ENCODE measurements at places on chromosomes 5 and 9. TPM values are rescaled to one million over a fixed set of nuclear protein-coding genes. Genes with fewer than 3 reads are reported as not detected.

- no peak overlapping the region for H3K27ac ChIP-seq
- DNase-seq = no peak
- no peaks in the 10 kb centered on the region for H3K4me1 ChIP-seq
- no peak overlapping the region for H3K4me3 ChIP-seq
These were observed 680.6 kb downstream of the SEMA5A start for GRCh38 chr5:8865266-8865665.

- H3K4me3 ChIP-seq = no peak overlapping the region
- no peak for DNase-seq
- H3K27me3 ChIP-seq = no peaks in the 10 kb centered on the region
- H3K4me1 ChIP-seq = no peaks in the 10 kb centered on the region
- no peak overlapping the region for H3K27ac ChIP-seq
- no peaks in the 10 kb centered on the region for H3K36me3 ChIP-seq
These were observed 579.3 kb downstream of the TLR4 start for GRCh38 chr9:118283488-118283887.

DNA sequence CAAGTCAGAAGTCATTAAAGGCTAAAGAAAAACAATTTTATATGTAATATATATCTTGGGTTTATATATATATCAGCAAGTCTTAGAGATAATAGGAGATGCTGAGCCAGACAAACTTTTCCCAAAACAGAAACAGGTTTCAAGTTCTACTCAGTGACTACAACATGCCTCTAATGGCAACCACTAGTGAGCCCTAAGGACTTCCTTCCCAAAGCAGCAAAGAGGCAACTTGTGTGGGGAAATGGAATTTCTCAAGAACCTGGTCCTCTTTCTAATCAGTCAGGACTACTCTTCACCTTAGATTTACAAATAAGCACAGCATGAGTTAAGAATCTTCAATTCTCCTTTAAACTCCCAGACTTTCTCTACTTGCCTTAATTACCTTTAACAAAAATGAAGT lies 17.6 kb downstream of the RNF38 start:
- no peak overlapping the region for H3K27ac ChIP-seq
- H3K4me1 ChIP-seq = peaks cover 2% of the 10 kb centered on the region
- no peaks in the 10 kb centered on the region for H3K36me3 ChIP-seq
- no peak overlapping the region for H3K4me3 ChIP-seq
- no peaks in the 10 kb centered on the region for H3K27me3 ChIP-seq
- no peak for DNase-seq

GRCh38 chr5:128637031-128637430 lies 99.0 kb upstream of the FBN2 start:
- no peaks in the 10 kb centered on the region for H3K4me1 ChIP-seq
- no peak overlapping the region for H3K4me3 ChIP-seq
- H3K27me3 ChIP-seq = no peaks in the 10 kb centered on the region

- H3K36me3 ChIP-seq = no peaks in the 10 kb centered on the region
- no peaks in the 10 kb centered on the region for H3K27me3 ChIP-seq
- H3K27ac ChIP-seq = no peak overlapping the region
- no peak for DNase-seq
- peaks cover 4% of the 10 kb centered on the region for H3K4me1 ChIP-seq
These were observed 452.0 kb upstream of the ZNF608 start for GRCh38 chr5:125198270-125198974.

- H3K36me3 ChIP-seq = no peaks in the 10 kb centered on the region
- no peak overlapping the region for H3K4me3 ChIP-seq
- no peaks in the 10 kb centered on the region for H3K4me1 ChIP-seq
- no peaks in the 10 kb centered on the region for H3K27me3 ChIP-seq
- H3K27ac ChIP-seq = no peak overlapping the region
These were observed 1171.2 kb downstream of the CDH12 start for GRCh38 chr5:21681911-21682310.

- no peaks in the 10 kb centered on the region for H3K36me3 ChIP-seq
- no peak for DNase-seq
- no peak overlapping the region for H3K4me3 ChIP-seq
- no peaks in the 10 kb centered on the region for H3K4me1 ChIP-seq
- H3K27me3 ChIP-seq = no peaks in the 10 kb centered on the region
These were observed 77.4 kb downstream of the MSX2 start for GRCh38 chr5:174801798-174802197.

GRCh38 chr5:132070460-132071337 lies 2.9 kb upstream of the CSF2 start:
- H3K36me3 ChIP-seq = no peaks in the 10 kb centered on the region
- no peak for DNase-seq
- no peak overlapping the region for H3K27ac ChIP-seq
- no peaks in the 10 kb centered on the region for H3K27me3 ChIP-seq
- no peak overlapping the region for H3K4me3 ChIP-seq
- no peaks in the 10 kb centered on the region for H3K4me1 ChIP-seq

GRCh38 chr9:93234600-93234999 lies 50.7 kb downstream of the WNK2 start:
- no peak overlapping the region for H3K27ac ChIP-seq
- no peak for DNase-seq
- no peaks in the 10 kb centered on the region for H3K27me3 ChIP-seq
- H3K36me3 ChIP-seq = peaks cover 5% of the 10 kb centered on the region
- H3K4me1 ChIP-seq = no peaks in the 10 kb centered on the region

DNA sequence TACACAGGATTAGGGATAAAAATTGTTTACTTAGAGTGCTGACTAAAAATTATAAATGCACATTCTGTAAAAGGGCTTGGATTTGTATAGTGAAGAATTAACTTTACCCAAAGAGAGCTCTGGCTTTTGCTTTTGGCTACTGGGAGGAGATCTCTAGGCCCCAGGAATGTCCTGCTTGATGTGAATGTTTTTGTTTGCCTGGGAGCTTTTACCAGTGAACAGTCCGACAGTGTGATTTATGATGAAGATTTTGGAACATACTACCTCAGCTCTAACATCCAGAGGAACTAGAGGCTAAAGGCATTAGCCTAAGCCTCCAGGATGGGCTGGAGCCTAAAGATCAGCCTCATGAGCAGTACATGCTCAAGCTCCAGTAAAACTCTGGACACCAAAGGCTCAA lies 103.7 kb upstream of the RFX3 start:
- no peak overlapping the region for H3K4me3 ChIP-seq
- no peak for DNase-seq
- H3K27me3 ChIP-seq = no peaks in the 10 kb centered on the region
- H3K4me1 ChIP-seq = no peaks in the 10 kb centered on the region
- no peak overlapping the region for H3K27ac ChIP-seq
- H3K36me3 ChIP-seq = no peaks in the 10 kb centered on the region

DNA sequence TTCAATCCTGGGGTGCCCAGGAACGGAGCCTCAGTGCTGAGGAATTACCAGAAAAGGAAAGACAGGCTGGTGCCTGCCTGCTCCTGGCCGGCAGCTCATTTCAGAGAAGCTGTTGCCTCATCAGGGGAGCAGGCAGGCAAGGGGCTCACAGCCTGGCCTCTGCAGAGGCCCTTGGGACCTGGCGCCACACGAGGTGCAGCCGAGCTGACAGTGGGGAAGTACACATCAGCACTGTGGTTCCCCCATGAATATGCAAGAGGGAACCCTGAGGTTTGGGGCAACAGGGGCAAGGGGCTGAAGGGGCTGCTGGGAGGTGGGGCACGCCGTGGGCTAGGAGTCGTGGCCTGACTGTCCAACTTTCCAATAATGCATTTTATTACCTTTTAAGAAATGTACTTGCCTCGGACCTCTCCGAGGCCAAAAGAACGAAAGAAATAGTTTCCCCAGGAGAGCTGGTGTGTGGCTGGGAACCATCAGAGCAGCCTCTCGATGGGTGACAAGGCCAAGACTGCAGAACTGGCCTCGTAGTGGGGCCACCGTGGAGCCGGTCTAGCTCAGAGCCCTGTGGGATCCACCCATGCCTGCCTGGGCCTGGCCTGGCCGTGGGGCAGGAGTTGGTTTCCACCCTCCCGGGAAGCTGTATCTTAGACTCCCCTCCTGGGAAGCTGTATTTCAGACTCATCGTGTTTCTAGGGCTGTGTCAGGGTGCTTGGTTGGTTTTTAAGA lies 198.6 kb downstream of the PAX5 start:
- no peaks in the 10 kb centered on the region for H3K27me3 ChIP-seq
- no peaks in the 10 kb centered on the region for H3K4me1 ChIP-seq
- no peak overlapping the region for H3K4me3 ChIP-seq
- no peaks in the 10 kb centered on the region for H3K36me3 ChIP-seq
- H3K27ac ChIP-seq = no peak overlapping the region
- no peak for DNase-seq

DNA sequence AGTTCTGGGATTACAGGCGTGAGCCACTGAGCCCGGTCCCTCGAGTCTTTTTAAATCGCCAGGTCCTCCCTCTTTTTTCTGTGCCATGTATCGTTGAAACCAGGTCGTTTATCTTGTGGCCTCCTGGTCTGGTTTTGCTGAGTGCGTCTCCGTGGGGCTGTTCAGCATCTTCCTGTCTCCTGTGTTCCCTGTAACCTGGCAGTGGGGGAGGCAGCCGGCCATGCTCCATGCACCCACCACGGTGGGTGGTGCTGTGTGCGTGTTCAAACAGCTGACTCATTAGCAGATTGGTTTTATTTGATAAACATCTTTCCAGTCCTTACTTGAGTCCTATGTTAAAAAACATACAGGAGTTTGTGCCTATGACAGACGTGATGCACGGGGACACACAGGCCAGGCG lies 2.7 kb downstream of the RNU6ATAC start:
- H3K27ac ChIP-seq = no peak overlapping the region
- H3K4me3 ChIP-seq = no peak overlapping the region
- DNase-seq = no peak
- no peaks in the 10 kb centered on the region for H3K27me3 ChIP-seq
- peaks cover 3% of the 10 kb centered on the region for H3K4me1 ChIP-seq
- H3K36me3 ChIP-seq = peaks cover 37% of the 10 kb centered on the region

- DNase-seq = no peak
- H3K27me3 ChIP-seq = no peaks in the 10 kb centered on the region
- H3K4me1 ChIP-seq = no peaks in the 10 kb centered on the region
- no peak overlapping the region for H3K27ac ChIP-seq
- no peaks in the 10 kb centered on the region for H3K36me3 ChIP-seq
These were observed 125.8 kb downstream of the BOD1 start for GRCh38 chr5:173490681-173491080.

DNA sequence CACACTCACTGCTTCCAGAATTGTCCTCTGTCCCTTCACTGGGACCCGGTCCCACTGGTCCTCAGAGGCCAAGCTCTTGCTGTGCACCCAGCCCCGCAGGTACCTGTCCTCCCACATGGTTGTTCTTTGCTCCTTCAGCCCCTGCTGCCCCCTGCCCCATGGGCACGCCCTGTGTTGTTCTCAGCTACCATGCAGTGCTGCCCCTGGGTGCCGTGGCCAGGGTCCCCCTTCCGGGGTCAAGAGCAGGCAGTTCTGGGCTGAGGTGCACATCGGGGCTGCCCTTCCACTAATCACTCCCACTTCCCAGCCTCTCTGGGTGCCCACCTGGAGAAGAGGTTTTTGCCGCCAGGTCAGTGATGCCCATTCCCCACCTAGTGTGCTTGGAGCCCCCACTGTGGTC lies 31.9 kb upstream of the SUSD3 start:
- H3K4me3 ChIP-seq = no peak overlapping the region
- H3K27ac ChIP-seq = no peak overlapping the region
- no peaks in the 10 kb centered on the region for H3K36me3 ChIP-seq
- H3K27me3 ChIP-seq = no peaks in the 10 kb centered on the region
- H3K4me1 ChIP-seq = no peaks in the 10 kb centered on the region
- no peak for DNase-seq

DNA sequence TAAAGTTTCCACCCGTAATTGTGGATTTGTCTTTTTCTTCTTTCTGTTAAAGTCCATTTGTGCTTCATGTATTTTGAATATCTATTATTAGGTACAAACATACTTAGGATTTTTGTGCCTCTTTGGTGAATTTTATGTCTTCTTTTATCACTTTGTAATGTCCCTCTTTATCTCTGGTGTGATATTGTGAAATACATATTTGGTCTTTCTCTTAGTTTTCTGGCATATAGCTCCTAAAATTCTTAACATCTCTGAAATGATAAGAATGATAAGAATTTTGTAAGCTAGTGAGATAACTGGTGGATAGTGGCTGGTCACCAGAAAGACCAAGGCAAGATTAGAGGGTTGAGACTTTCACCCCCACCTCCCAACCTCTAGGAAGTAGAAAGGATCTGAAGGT lies 111.1 kb downstream of the KCTD16 start:
- peaks cover 12% of the 10 kb centered on the region for H3K36me3 ChIP-seq
- DNase-seq = no peak
- no peaks in the 10 kb centered on the region for H3K27me3 ChIP-seq
- no peak overlapping the region for H3K4me3 ChIP-seq
- no peaks in the 10 kb centered on the region for H3K4me1 ChIP-seq
- no peak overlapping the region for H3K27ac ChIP-seq

DNA sequence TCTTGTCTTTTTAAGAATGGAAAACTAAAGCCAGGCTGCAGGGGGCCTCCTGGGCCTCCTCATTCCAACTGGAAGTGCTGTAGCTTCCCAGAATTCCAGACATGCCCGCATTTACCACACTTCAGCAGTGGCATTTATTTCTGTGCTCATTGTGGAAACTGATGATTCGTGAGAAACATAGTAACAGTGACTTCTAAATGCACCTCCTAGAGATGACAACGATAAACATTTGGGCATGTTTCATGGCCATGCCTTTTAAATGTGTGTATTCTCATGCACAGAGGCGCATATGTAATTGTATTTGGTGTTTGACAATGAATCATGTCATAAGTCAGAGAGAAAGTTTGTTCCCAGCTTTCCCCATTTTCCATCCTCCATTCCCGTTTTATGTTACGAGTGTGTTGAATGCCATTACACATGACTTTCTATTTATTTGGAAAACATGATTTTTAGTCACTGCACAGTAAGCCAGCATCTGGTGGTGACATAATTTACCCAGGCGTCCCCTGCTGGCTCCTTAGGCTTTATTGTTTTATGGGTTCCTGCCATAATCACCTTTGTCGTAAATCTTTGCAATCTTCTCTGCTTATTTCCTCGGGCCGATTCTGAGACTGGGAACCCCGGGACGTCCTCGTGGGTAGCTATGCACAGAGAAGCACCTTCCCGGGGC lies 68.8 kb upstream of the FCN2 start:
- DNase-seq = peak; percentile 69
- H3K4me1 ChIP-seq = peaks cover 3% of the 10 kb centered on the region
- H3K27ac ChIP-seq = no peak overlapping the region

DNA sequence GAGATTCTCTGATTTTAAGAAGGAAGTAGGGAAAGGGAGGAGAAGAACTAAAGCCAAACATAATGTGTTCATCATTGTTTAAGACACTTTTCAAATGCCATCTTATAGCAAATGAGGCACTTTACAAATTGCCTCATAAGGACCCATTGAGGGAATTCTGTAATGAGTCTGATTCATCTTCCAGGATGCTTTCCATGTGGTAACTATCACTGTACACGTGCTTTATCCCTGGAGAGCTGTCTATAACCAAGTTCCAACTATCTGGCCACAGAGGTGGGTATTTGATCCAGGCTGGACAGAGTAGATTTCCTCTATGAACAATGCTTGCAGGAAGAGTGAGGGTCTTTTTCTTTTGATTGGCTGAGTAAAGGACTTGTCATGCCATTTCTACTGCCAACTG lies 183.5 kb upstream of the NFIB start:
- peaks cover 2% of the 10 kb centered on the region for H3K4me1 ChIP-seq
- DNase-seq = no peak
- no peak overlapping the region for H3K27ac ChIP-seq
- H3K36me3 ChIP-seq = no peaks in the 10 kb centered on the region
- H3K4me3 ChIP-seq = no peak overlapping the region
- H3K27me3 ChIP-seq = no peaks in the 10 kb centered on the region

The ADAMTS2 gene
- total RNA-seq = 5.9 TPM

The SLCO6A1 gene
- total RNA-seq = 0.46 TPM

The EGFL7 gene
- total RNA-seq = 38.0 TPM

The BTNL9 gene
- 0.88 TPM for total RNA-seq

The IFNK gene
- not detected for total RNA-seq
